ENCODE measurements at places on chromosomes 5 and 9. TPM values are rescaled to one million over a fixed set of nuclear protein-coding genes. Genes with fewer than 3 reads are reported as not detected.

Gene CATSPER3
- total RNA-seq = 0.44 TPM

Gene PRR16
- not detected for total RNA-seq

Gene CXCL14
- total RNA-seq = not detected

Gene ACOT12
- total RNA-seq = not detected

Gene POMT1
- total RNA-seq = 51.4 TPM

Gene INSL6
- not detected for total RNA-seq

Gene GRXCR2
- not detected for total RNA-seq

Gene DNAI1
- not detected for total RNA-seq

Gene SPATA31C1
- not detected for total RNA-seq

Gene EIF4E1B
- total RNA-seq = not detected

Gene FAM151B
- not detected for total RNA-seq

Gene INSL4
- not detected for total RNA-seq

Gene SPATA31A3
- total RNA-seq = not detected

Gene ELAVL2
- not detected for total RNA-seq

Gene BTNL9
- total RNA-seq = not detected

Gene TMEM252
- total RNA-seq = not detected

Gene ZDHHC11B
- 2.4 TPM for total RNA-seq

Gene LSM11
- total RNA-seq = 6.1 TPM

Gene PTRH1
- 13.1 TPM for total RNA-seq

Gene PCDHGA8
- 0.09 TPM for total RNA-seq

Gene DPYSL3
- total RNA-seq = not detected

Gene C9orf153
- total RNA-seq = 0.34 TPM

Gene GPR150
- 1.0 TPM for total RNA-seq

Gene CDC26
- 27.5 TPM for total RNA-seq

Gene LHX3
- total RNA-seq = not detected

Gene PCA3
- total RNA-seq = not detected

Gene SH3PXD2B
- total RNA-seq = 0.28 TPM

Gene GABRB2
- not detected for total RNA-seq

Gene IL5
- total RNA-seq = not detected

Gene TMEM174
- total RNA-seq = not detected

Gene CDKN2B
- total RNA-seq = 2.1 TPM

Gene CAVIN4
- total RNA-seq = not detected

Gene PHYHD1
- 1.6 TPM for total RNA-seq

Gene PFN3
- not detected for total RNA-seq

Gene SV2C
- total RNA-seq = 0.03 TPM

Gene TAF11L10
- not detected for total RNA-seq

Gene SLC6A19
- not detected for total RNA-seq

Gene IFNA6
- not detected for total RNA-seq

Gene NPM1
- total RNA-seq = 1,002 TPM

Gene PCDHA1
- total RNA-seq = not detected

Data from activated naive CD8-positive, alpha-beta T cell treated with anti-CD3 and anti-CD28 coated beads, Interleukin-2, amount 10 ng/mL, durations not matched to agents 7 days and 5 days (primary cell).